ENCODE measurements at places on chromosomes 5 and 9. TPM values are rescaled to one million over a fixed set of nuclear protein-coding genes. Genes with fewer than 3 reads are reported as not detected.
A peak's percentile ranks its signal among the peaks of the same experiment; 100 is the strongest.

MEIKIN gene
- not detected for polyA plus RNA-seq

FIBCD1 gene
- not detected for polyA plus RNA-seq

OR1J2 gene
- polyA plus RNA-seq, result not detected

GNAQ gene
- polyA plus RNA-seq, result 31.4 TPM

SPATA31D4 gene
- not detected for polyA plus RNA-seq

ANKRD34B gene
- 0.22 TPM for polyA plus RNA-seq

LVRN gene
- polyA plus RNA-seq, result 3.6 TPM

RNF183 gene
- not detected for polyA plus RNA-seq

ZNF483 gene
- polyA plus RNA-seq, result 0.86 TPM

SLC25A48 gene
- polyA plus RNA-seq, result 0.75 TPM

DHFR gene
- 41.3 TPM for polyA plus RNA-seq

DNA sequence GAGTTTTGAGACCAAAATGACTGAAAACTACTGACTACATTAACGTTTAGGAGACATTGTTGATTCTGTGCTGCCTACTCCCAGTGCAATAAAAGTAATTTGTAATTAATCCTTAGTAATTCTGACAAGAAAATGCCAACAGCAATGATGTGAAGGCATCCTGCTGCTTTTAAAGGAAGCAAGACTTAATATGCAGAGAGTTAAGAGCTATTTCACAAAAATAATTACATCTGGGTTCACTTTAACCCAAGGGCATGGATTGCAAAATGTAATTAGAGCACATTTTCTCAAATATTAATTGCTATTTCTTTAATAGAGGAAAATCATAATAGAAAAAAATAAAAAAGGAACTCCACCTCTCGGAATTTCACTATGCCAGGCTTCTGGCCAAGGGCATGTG lies 22.7 kb upstream of the TNFSF8 start:
- no peak for DNase-seq

GRCh38 chr5:59097712-59098111 lies 514.8 kb downstream of the RAB3C start:
- no peak for DNase-seq

DNA sequence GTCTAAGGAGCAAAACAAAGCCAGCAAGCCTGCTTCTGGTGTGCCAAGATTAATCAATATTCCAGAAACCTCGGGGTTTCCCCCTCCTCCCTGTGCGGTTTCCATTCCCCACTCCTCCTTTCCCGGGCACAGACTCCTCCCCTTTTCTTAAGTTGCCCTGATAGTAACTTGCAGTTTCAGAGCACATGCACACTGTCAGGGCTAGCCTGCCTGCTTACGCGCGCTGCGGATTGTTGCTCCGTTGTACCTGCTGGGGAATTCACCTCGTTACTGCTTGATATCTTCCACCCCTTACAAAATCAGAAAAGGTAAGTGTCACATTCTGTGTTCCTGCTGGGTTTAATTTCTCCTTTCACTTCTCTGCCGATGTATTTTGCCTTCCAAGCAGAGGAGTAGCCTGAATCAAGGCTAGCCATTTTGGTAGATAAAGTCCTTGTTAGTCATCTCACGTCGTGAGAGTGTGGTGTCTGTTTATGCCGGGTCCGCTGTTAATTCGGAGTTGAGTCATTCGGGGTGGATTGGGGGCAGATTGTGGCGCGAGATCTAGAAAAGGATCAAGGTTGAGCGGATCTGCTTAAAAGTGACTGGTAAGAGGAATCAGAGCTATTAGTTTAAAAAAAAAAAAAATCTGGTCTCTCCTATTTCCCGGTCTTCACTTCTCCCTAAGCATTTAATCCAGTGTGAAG lies at the start of gene SLC1A3:
TSS of gene SLC1A3 (plus strand) at position 179 of the 686 bp plus-strand sequence. CDS start 1,818 bp downstream, outside the sequence.
- peak; percentile 91 for DNase-seq

DNA sequence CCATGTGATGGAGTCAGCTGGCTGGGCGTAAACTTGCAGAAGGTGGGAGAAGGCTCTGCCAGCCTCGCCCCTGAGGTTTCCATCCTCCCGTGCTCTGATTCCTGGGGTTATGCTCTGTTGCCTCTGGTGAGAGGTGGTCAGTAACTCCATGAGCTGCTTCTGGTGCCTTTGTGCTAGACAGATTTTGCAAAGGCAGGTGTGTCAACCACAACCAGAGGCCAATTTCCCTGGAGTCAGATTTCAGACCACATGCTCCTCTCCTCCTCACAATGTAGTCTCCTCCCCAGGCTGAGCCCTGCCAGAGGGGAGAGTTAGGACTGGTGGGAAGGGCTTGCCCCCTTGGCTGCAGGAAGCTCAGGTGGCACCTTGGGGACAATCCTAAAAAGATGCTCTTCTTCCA lies 38.8 kb upstream of the TENT4A start:
- DNase-seq, result no peak

DNA sequence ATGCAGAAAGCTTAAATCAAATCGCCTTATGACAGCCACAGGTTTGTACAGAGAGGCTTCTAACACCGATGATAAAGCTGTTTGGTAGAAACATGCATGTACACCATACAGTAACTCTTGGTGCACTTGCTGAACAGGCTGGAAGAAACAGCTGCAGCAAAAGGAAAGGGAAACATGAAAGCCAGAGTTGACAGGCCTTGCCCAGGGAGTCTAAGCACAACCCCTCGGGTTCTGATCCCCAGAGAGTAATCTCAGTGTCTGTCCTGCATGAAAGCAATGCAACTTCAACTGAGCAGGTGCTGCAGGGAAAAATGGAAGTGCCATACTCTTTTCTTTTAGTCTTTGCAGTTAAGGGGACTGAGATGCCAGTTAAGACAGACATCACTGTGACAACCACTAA lies 419.9 kb downstream of the BNC2 start:
- no peak for DNase-seq

DNA sequence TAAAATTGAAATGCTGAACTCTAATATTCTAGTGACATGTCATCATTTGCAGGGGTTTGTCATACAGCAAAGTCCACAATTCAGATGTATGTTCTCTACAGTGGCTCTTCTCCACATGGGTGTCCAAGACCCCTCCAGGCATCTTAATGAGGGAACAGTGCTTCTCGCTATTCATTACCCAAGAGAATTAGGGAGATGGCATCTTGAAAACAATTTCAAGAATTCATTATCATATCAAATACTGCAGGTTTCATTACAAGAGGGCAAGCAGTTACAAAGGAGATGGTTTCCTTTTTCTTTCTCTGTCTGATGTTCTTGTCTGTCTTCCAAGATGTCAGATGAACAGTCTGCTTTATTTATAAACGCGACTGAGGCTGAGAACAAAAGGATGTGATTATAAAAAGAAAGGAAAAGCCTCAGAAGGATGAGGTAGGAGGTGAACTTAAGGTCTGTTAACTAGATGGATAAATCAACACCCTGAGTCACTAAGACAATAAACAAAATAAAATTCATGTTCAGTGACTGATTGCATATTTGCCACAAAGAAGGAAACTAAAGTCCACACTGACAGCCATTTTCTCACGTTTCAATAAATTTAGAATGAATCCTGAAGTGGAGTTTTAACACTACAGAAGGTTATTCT lies 326.7 kb upstream of the EFNA5 start:
- DNase-seq, result no peak

DNA sequence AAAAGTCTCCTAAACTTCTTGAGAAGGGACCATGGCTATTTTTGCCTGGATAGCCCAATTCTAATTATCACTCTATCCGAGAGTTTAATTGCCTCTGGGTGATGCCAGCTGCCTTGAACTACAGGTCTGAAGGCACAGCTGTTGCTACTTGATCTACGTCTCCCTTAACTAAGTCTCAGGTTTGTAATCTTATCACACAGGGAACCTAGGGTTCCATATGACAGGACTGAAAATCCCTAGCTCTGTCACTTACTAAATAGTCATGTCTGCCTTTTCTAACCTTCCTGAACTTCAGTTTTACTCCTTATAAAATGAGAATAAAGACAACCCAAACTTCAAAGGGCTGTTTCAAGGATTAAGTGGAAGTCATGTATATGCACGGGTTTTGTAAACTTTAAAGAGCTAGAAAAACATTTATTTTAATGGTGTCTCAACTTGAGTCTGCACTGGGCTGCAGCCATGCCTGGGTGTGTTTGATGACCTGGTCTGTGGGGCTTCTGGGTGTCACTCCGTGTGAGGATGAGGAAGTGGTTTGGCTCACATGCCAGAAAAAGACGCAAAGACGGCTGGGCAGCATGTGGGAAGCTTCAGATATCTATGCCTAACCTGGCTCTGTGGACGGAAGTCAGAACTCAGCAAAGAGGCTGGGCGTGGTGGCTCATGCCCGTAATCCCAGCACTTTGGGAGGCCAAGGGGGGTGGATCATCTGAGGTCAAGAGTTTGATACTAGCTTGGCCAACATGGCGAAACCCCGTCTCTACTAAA lies 129.3 kb upstream of the SLC44A1 start:
- peak; percentile 36 for DNase-seq

- DNase-seq, result no peak
These were observed 105.5 kb downstream of the STRBP start for GRCh38 chr9:123162791-123163345.

GRCh38 chr9:8188723-8189407 lies 389.3 kb upstream of the DMAC1 start:
- DNase-seq, result no peak

- DNase-seq, result peak; percentile 87
These were observed 52.8 kb downstream of the CAST start for GRCh38 chr5:96714951-96715451.

GRCh38 chr9:88775559-88775958 lies 215.7 kb upstream of the S1PR3 start:
- DNase-seq, result no peak

GRCh38 chr9:75161116-75161857 lies 73.0 kb downstream of the OSTF1 start:
- no peak for DNase-seq

- DNase-seq, result no peak
These were observed 125.4 kb downstream of the PTTG1 start for GRCh38 chr5:160547061-160547460.

GRCh38 chr9:68834931-68835520 lies 130.0 kb downstream of the PIP5K1B start:
- no peak for DNase-seq

GRCh38 chr5:131783874-131784273 lies 12.9 kb downstream of the FNIP1 start:
- DNase-seq, result no peak

DNA sequence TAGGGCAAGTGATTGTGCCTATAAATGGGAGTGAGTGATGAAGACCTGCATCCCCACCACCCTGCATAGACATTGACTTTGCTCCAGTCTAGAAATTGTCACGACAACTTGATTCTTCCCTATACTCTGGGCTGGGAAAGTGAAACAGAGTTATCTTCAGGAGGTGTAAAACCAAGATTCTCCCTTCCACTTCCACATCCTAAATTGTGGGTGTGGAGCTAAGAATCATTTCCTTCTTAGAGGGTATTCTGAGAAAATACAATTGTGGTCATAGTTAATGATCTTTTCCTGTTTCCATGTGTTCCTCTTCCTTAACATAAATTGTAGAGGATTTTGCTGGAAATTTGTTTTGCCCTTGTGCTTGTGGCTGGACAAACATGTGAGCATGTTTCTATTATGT lies 96.8 kb upstream of the PJA2 start:
- DNase-seq, result no peak

DNA sequence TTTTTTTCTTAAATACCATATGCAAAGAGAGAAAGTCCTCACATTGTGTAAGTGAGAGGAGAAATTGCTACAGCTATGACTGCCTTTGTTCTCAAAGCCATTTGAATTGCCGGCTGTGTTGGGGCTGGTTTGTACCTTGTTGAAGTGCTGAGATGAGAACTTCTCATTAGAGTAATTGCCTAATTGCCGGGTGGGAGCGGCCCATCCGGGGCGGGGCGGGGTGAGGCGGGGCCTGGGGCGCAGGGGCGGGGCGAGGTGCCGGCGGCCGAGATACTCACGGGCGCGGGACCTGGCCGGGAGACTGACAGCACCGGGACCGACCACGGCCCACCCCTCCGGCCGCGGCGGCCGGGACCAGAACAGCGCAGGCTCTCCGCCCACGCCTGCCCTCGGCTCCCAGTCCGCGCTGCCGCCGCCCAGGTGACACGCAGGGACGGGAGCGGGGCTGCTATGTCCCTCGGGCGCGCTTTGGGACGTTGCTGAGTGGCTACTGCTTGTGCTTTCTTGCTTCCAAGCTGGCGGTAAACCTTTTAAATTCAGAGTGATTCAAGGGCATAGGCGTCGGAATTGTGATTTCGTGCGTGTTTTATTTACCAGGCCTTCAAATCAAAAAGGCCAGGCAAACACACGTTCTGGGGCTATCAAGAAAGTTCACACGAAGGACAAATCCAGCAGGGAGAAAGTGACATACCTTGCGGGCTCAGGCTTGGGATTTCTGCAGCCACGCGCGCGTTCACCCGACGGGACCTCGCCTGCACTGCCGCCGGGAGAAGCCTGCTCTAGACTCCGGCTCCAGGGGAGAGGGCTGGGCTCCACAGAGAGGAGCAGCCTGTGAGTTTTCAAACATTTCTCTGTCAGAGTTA lies 269.1 kb downstream of the FANCC start:
- no peak for DNase-seq

GRCh38 chr9:130138791-130139190 lies 33.4 kb upstream of the NCS1 start:
- DNase-seq, result peak; percentile 67

- DNase-seq, result peak; percentile 72
These were observed 13.0 kb downstream of the CXXC5 start for GRCh38 chr5:139660923-139661814.

DNA sequence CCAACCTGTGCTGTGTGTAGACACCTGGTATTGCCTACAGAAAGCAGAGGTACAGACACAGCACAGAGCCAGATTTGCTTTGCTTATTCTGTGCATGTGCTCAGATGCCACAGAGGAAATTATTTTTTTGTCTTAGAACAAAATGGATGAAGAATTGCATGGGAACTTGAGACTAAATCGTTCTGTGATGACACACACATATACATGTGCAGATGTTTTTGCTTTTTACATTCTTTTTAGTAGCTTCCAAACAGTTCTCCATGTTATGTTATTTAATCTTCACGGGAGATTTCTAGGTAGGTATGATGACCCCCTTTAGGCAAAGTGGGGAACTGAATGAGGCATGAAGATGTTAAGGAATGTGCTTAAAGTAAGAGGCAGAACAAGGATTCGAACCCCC lies 221.5 kb upstream of the PANK3 start:
- DNase-seq, result no peak

GRCh38 chr5:119321569-119322311 lies 34.1 kb upstream of the TNFAIP8 start:
- no peak for DNase-seq

DNA sequence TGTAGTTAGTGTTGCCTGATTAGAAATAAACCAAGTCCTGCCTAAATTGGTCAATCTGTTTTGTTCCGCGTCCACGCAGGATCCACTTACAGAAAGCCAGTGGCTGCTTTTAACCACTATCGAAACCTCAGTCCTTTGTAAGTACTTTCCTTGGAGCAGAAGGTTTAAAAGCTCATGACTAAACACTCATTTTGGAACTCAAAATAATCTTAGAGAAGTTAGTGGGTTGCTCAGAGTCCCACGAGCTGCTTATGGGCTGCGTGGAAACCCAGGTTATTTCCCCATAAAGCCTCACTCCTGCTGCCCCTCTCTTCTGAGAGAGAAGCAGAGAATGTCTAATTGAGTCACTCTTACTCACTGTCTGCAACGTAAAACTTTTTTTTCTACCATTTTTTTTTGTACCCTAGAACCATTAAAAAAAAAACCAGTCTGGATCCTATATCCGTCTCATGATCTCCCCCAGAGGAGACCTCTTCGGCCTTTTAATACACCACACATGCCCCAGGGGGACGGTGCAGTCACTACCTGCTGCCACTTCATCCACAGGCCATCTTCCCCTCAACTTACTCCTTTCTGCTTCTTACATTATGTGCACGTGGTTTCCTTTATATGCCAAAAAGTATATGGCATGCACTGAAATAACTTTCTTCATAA lies 7.6 kb downstream of the BASP1 start:
- no peak for DNase-seq

- peak; percentile 77 for DNase-seq
These were observed 8.6 kb upstream of the SMIM23 start for GRCh38 chr5:171776770-171777759.

- no peak for DNase-seq
These were observed 2.2 kb upstream of the CEL start for GRCh38 chr9:133059623-133060022.
